ENCODE measurements at places on chromosomes 1 and 21.

- DNase-seq = no peak
- no peak overlapping the region for H3K4me3 ChIP-seq
- no peaks in the 10 kb centered on the region for H3K27me3 ChIP-seq
- H3K36me3 ChIP-seq = no peaks in the 10 kb centered on the region
- peaks cover 75% of the 10 kb centered on the region for H3K4me1 ChIP-seq
Measured at GRCh38 chr1:31707711-31708110, 3.9 kb upstream of the COL16A1 start.

DNA sequence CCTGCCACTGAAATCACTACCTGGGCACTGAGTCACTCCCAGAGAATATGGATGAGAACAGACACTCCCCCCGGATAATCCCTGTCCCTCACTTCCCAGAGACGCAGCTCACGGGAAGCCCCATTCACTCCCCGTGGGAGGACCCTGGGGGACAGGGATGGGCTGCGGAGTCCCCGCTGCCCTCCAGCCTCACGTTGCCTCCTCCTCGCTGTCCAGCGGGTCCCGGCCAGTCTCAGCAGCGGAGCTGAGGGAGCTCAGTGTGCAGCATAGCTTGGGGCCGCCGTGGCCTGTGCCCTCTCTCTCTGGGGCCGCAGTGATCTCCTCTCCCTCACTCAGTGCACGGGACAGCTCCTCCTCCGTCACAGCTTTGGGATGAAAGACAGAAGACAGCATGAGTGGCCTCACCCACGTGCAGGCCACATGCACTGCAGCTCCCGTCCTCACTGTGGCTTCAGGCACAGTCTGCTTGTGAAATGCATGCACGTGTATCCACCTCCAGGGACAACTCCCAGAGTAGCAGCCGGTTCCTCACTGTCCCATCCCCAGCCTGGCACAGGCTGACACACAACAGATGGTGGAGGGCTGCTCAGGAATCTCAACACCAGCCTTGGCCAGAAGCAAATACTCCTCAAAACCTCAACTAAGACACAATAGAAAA, 7.4 kb downstream of the CFAP410 start:
- H3K4me1 ChIP-seq = peaks cover 5% of the 10 kb centered on the region
- H3K27ac ChIP-seq = peak overlapping the region; percentile 61

DNA sequence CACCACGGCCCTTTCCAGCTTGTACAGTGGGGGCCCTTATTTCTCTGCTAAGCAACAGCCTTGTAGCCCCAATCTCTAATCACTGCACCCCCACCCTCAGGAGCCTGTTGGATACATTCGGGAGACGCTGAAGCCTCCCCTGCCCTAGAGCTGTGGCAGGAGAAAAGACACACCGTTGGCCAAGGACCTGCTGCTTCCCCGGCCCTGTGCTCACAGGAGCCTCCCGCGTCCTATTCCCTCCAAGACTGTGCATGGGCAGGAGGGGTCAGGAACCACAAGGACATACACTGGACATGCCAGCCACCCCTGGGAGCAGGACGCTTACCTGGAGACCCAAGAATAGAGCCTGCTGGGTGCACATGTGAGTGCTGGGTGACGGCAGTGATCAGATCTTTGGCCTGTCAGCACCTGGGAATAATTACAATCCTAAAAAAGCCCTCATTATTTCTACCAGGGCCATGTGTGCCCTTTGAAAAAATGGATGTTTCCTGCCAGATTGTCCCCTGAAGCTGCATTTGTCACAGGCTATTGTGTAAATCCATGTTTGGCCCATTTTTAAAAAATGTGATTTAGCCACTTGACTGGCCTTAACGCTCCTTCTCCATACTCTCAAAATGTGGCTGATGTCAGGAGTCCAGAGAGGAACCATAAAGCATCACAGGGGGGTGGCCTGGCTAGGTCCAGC, 590.6 kb downstream of the MATN1 start:
- no peak overlapping the region for H3K27ac ChIP-seq
- DNase-seq = peak; percentile 67
- no peaks in the 10 kb centered on the region for H3K4me1 ChIP-seq
- peaks cover 35% of the 10 kb centered on the region for H3K27me3 ChIP-seq

- H3K27me3 ChIP-seq = peaks cover 1% of the 10 kb centered on the region
- no peak for DNase-seq
- no peak overlapping the region for H3K27ac ChIP-seq
Measured at GRCh38 chr1:71210718-71211117, 129.9 kb upstream of the ZRANB2 start.

DNA sequence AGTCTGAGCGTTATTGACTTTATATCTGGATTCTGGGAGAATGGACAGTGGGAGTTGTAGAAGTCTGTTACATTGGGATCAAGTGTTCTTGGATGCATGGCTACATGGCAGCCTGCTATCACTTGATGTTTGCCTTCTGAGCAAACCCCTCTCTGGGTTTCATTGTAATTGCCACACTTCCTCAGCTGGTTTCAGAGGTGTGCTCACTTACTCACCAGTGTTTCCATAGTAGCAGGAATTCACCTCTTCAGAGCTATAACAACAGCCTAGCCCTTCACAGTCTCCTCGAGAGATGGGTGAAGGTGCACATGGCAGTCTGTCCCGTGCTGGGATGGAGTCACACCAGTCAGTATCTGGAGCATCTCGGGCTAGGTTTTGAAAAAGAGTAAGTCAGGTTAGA, 2.6 kb downstream of the ZP4 start:
- H3K27ac ChIP-seq = no peak overlapping the region
- H3K4me3 ChIP-seq = no peak overlapping the region
- no peaks in the 10 kb centered on the region for H3K36me3 ChIP-seq
- no peak for DNase-seq
- no peaks in the 10 kb centered on the region for H3K4me1 ChIP-seq
- peaks cover 3% of the 10 kb centered on the region for H3K27me3 ChIP-seq

DNA sequence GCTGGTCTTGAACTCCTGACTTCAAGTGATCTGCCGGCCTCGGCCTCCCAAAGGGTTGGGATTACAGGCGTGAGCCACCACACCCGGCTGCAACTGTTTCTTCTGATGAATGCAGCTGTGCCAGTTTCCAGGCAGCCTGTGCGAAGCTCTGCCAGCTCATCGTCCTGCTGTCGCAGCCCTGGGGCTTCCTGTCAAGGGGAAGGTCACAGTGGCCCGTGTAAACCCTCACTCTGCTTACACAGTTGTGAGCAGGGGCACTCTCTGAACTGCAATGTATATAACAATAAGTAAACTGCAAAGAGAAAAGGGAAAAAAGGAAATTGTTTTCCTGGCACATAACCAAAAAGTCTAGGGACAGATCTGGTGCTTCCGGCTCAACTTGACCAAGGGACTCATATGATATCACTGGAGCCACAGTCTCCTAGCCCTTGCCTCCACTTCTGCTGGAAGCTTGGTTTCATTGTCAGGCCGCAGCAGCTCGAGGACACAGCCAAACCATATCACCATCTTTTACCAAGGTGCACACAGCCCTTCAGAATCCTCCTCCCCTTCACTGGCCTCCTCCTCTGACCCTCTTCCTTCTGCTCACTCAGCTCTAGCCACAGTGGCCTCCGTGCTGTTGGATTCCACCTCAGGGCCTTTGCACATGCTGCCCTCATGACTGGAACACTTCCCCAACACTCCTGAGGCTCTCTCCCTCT, 22.8 kb upstream of the LBR start:
- H3K4me1 ChIP-seq = peaks cover 44% of the 10 kb centered on the region
- H3K36me3 ChIP-seq = no peaks in the 10 kb centered on the region
- H3K27me3 ChIP-seq = no peaks in the 10 kb centered on the region
- H3K4me3 ChIP-seq = no peak overlapping the region

- peaks cover 26% of the 10 kb centered on the region for H3K4me1 ChIP-seq
- no peak for DNase-seq
- H3K36me3 ChIP-seq = peaks cover 8% of the 10 kb centered on the region
- H3K4me3 ChIP-seq = no peak overlapping the region
Measured at GRCh38 chr1:34987018-34987417, 1.9 kb upstream of the TMEM35B start.

- H3K4me1 ChIP-seq = peaks cover 34% of the 10 kb centered on the region
- DNase-seq = no peak
- H3K36me3 ChIP-seq = no peaks in the 10 kb centered on the region
- H3K4me3 ChIP-seq = no peak overlapping the region
- no peaks in the 10 kb centered on the region for H3K27me3 ChIP-seq
Measured at GRCh38 chr1:939511-940106, 15.9 kb downstream of the SAMD11 start.

GRCh38 chr1:5165762-5166161, 511.4 kb downstream of the AJAP1 start:
- H3K27me3 ChIP-seq = no peaks in the 10 kb centered on the region
- H3K4me1 ChIP-seq = no peaks in the 10 kb centered on the region
- H3K36me3 ChIP-seq = no peaks in the 10 kb centered on the region
- no peak overlapping the region for H3K4me3 ChIP-seq
- H3K27ac ChIP-seq = no peak overlapping the region

GRCh38 chr1:162279136-162279498, 97.5 kb downstream of the SPATA46 start:
- H3K27ac ChIP-seq = no peak overlapping the region
- H3K36me3 ChIP-seq = no peaks in the 10 kb centered on the region
- no peaks in the 10 kb centered on the region for H3K27me3 ChIP-seq

DNA sequence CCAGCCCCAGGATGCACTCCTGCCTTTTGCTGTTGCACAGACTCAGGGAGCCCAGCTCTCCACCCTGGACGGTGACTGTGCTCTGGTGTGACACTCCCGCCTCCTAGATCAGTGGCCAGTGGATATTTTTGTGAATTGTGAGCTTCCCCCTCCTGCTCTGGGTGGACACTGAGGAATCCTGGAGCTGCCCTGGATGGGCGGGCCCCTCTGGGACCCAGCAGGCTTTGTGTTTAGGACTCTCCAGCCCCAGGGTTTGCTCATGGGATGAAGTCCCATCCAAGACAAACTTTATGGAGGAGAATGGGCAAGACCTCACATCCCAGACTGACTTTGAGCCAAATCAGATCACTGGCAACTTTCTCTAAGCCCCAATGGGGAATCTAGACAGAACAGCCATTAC, 16.1 kb downstream of the SLC6A9 start:
- peaks cover 21% of the 10 kb centered on the region for H3K4me1 ChIP-seq
- peaks cover 2% of the 10 kb centered on the region for H3K36me3 ChIP-seq
- no peak overlapping the region for H3K4me3 ChIP-seq
- no peaks in the 10 kb centered on the region for H3K27me3 ChIP-seq
- H3K27ac ChIP-seq = no peak overlapping the region

DNA sequence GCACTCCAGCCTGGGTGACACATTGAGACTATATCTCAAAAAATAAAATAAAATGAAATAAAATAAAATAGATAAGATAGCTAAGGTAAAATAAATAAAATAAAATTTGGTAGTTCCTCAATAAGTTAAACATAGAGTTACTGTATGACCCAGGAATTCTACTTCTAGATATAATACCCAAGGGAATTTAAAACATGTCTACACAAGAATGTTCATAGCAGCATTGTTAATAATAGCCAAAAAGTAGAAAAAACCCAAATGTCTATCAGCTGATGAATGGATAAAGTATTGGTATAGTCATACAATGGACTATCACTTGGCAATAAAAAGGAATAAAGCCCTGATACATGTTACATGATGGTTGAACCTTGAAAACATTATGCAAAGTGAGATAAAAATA, 47.8 kb downstream of the CEP350 start:
- H3K4me3 ChIP-seq = no peak overlapping the region
- no peak for DNase-seq
- no peaks in the 10 kb centered on the region for H3K27me3 ChIP-seq
- no peak overlapping the region for H3K27ac ChIP-seq
- peaks cover 12% of the 10 kb centered on the region for H3K36me3 ChIP-seq
- no peaks in the 10 kb centered on the region for H3K4me1 ChIP-seq

DNA sequence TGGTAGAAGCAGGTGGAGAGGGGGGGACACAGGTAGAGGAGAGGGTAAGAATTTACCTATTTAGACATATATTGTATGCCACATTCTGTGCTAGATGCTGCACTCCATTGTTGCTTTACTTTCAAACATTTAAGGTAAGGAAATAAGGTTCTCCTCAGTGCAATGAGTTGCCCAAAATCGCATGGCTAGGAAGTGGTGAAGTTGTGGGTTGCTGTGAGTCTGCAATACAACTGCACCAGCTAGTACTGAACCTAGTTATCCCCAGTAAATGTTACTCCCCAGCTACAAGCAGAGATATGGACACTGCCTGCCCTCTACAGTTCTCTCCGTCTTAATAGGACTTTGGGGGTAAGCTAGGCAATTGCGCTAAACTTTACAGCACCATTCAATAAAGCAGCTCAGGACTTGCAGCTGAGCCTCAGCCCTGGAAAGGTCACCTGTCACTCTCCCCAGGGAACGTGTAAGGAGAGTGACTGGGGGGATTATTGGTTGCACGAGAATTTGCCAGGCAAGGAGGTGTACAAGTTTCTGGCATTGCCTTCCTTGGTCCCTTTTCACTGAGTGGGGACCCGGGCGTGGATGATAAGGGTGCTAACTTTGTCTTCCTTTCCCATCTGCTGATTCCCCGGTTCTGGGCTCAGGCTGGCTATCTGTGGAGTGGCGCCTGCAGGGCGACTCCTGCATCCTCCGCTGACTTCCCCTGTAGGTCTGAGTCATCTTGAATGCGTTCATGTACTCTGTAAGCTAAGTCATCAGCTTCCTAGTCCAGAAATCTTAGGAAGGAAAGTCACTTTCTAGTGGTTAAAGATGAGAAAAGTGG, 71.3 kb upstream of the CNTN2 start:
- H3K27me3 ChIP-seq = peaks cover 31% of the 10 kb centered on the region
- H3K36me3 ChIP-seq = no peaks in the 10 kb centered on the region
- DNase-seq = peak; percentile 41
- H3K4me3 ChIP-seq = no peak overlapping the region
- H3K4me1 ChIP-seq = peaks cover 8% of the 10 kb centered on the region
- H3K27ac ChIP-seq = no peak overlapping the region

GRCh38 chr1:67170751-67171573, 4.7 kb downstream of the IL23R start:
- no peak overlapping the region for H3K4me3 ChIP-seq
- peaks cover 15% of the 10 kb centered on the region for H3K27me3 ChIP-seq
- no peak for DNase-seq
- no peak overlapping the region for H3K27ac ChIP-seq

- no peak for DNase-seq
- peaks cover 22% of the 10 kb centered on the region for H3K27me3 ChIP-seq
- H3K4me1 ChIP-seq = peaks cover 2% of the 10 kb centered on the region
Measured at GRCh38 chr1:93021539-93022134, 57.4 kb upstream of the MTF2 start.

DNA sequence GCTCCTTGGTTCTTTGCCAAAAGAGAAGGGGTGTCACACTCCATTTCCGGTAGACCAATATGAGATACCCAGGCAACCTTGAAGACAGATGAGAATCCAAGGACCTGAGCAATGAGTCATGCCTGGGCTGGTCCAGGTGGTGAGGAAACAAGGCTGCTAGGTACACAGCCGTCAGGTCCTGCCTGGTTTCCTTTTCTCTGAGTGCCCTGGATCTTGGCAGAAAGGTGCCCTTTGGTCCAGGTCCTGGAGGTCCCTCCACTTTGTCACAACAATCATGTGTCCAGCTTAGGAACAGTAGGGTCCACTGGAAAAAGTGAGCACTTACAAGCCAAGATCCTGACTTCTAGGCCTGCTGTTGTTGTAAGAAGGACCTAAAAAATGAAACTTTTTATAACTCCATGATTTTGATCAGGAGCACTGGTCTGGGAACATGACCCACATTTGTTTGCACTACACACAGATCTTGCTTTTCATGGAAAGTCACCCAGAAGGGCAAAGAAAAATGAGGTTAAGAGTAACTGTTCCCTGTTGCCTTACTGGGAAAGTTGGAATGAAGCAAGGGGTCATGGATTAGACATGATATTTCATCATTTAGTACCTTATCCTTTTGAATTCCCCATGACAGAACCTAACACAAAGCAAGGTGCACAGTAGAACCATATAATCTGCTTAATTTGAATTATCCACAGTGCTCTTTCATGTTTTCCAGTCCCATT, 94.7 kb downstream of the PAPPA2 start:
- no peak overlapping the region for H3K27ac ChIP-seq
- peaks cover 3% of the 10 kb centered on the region for H3K4me1 ChIP-seq
- H3K4me3 ChIP-seq = no peak overlapping the region
- no peaks in the 10 kb centered on the region for H3K36me3 ChIP-seq

GRCh38 chr1:161781995-161782394, 15.9 kb downstream of the ATF6 start:
- peaks cover 14% of the 10 kb centered on the region for H3K4me1 ChIP-seq
- no peak for DNase-seq
- peak overlapping the region; percentile 54 for H3K27ac ChIP-seq
- no peaks in the 10 kb centered on the region for H3K27me3 ChIP-seq
